ENCODE measurements at places on chromosomes 2 and 18.

DNA sequence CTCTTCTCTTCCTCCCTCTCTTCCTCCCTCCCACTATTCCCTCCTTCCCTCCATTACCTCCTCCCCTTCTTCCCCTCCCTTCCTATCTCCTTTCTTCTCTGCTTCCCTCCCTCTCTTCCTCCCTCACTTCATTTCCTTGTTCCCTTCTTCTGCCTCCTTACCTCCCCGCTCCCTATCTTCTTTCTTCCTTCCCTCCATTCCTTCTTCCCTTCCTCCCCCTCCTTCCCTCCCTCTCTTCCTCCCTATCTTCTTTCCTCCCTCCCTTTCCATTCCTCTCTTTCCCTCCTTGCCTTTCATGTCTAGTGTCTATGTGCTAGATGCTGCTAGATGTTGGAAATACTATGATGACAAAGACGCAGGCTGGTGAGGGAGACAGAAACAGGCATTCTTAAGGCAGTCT lies 246.0 kb downstream of the TDRD15 start:
- no peak for DNase-seq

- DNase-seq, result peak; percentile 60
Measured at GRCh38 chr2:240557808-240558207, at the start of gene ANKMY1. Gene ANKMY1 (minus strand): TSS chr2:240557988. CDS start chr2:240557335, 653 bp downstream.

GRCh38 chr2:63127594-63127993 lies 77.0 kb downstream of the OTX1 start:
- no peak for DNase-seq

GRCh38 chr2:132671151-132671835 lies 1.3 kb upstream of the LYPD1 start:
- no peak for DNase-seq

- DNase-seq, result no peak
Measured at GRCh38 chr2:207251573-207252192, 85.9 kb upstream of the KLF7 start.

DNA sequence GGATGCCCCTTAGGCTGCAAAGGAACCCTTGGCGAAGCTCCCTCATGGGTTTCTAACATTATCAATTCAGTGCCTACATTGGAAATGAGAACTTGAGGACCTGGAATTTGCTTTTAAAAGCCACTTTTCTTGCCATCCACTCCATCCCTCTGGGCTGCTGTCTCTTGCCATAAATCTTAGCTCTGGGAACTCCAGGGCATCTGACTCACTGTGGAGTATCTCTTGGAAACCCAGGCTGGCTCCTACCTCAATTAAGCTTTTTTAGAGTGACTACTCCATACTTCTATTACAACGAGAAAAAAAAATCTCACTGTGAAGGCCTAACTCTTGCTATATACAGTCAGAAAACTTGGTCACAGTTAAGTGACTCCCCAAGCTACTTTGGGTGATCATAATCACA lies 227.2 kb upstream of the SETBP1 start:
- no peak for DNase-seq

- no peak for DNase-seq
Measured at GRCh38 chr2:119760237-119760955, 674 bp downstream of the PTPN4 start.

DNA sequence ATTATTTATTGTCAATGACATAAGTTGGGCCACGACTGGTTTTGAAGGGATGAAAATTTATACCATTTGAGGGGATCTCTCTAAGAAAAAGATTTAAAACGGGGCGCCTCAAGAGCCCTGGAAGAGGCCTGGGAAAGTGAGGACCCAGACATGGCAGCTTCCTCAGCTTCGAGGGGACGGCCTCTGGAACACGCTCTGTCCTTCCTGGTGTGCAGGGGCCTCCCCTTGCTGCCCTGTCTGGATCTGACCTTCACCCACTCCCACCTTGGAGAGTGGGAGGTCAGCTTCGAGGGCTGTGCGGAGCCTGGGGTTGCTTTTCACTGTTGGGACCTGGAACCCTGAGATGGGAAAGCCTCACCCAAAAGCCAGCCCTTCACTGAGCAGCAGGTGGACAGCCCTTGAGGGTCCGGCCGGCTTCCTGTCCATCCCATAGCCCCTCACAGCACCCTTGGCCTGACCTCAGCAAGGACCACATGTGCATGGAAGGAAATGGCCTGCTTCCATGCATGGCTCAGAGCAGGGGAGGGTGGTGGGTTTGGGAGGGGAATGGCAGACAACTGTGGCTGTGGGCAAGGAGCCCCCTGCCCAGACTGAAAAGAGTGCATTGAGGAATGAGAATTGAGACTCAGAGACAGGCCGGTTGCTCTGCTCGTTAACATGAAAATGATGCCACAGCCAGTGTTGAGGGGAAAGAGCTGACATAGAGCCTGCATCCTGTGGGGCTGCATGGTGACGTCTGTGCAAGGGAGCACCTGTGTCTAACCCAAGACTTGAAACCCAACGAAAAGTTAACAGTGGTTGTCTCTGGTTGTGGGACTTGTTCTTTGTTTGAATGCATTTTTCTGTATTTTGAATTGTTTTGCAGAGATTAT lies 16.3 kb downstream of the FBLN7 start:
- DNase-seq, result peak; percentile 63
